ENCODE measurements at places on chromosomes 6 and 20.
A peak's percentile ranks its signal among the peaks of the same experiment; 100 is the strongest.

GRCh38 chr6:90347411-90347851 lies 50.8 kb upstream of the BACH2 start:
- no peak for DNase-seq

- peak; percentile 38 for DNase-seq
Measured at GRCh38 chr6:31441365-31442267, 38.2 kb downstream of the MICA start.

- DNase-seq: no peak
Measured at GRCh38 chr6:99736302-99736701, 129.7 kb downstream of the PRDM13 start.

DNA sequence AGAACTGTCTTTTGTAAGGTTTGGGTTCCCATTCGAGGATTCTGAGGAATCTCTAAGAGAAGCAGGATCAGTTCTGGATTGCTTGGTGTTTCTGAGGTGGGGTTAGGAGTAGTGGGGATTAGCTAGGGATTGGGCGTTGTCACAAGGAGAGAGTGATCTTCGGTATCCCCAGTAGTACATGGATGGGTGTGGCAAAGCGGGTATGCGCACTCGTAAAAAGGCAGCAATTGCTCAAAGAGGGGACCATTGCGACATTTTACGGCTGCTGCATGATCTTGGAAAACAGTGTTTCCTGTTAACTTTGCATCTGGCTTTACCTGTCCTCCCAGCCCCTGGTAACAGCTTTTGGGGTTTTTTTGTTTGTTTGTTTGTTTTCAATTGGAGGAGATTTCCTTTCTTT lies 9.7 kb upstream of the ZSCAN9 start:
- no peak for DNase-seq

DNA sequence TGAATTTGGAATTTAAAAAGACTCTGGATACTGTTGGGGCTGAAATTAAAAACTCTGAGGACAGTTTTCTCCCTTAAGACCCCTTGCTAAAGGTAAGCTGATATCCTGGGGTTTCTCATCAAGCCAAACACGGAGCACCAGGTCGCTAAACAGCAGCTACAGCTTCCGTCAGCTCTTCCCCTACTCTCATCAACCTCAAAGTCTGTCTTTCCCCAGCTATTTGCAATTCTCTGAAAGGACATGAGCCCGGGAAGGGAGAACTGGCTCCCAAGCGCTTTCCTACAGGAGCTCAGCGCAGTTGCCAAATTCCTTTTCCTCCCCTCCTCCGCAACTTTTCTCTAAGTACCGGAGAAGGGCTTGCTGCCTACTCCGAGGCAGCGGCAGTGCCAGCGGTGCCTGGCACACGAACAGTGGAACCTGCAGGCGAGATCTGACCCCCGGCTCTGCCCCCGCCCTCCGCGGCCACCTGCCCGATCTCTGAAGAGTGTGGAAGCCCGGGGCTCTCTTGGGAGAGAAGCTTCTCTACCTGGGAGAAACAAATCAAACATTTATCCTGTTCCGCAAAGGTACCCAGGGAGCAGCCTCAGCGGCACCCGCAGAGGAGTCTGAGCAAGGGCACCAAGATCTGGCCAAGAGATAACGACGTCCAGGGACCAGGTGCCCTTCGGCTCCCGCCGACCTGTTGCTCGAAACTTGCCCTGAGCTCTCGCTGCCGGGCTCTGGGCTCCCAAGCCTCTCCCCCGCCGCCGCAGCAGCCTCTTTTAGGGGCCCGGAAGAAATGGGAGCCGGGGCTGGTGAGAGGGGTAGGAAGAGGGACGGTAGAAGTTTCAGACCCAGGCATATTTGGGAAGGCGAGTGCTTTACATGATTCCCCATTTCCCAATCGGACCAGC lies 2.2 kb downstream of the CBLN4 start:
- DNase-seq: no peak

DNA sequence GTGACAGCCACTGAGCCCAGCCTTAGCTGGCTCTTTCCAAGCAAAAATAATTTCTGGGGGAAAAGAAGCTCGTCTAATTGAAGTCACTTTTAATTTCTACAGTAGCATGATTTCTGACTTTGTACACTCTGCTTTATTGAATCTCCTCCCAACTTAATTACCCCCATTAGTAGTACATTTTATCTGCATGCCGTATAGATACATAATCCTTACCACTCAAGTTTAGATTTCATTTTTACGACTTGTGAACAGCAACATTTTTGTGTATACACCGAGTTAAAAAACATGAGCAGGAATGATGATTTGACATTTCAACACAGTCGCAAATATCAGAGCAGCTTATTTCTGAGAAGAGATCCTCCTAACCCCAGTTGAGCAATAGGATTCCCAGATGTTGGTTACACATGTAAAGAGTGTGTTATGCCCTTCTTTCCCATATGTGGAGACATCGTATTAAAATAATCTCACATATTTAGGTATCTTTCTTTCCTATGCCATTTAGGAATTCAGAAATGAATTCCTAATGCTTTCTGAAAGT lies 127.3 kb upstream of the MTHFD1L start:
- DNase-seq: no peak

DNA sequence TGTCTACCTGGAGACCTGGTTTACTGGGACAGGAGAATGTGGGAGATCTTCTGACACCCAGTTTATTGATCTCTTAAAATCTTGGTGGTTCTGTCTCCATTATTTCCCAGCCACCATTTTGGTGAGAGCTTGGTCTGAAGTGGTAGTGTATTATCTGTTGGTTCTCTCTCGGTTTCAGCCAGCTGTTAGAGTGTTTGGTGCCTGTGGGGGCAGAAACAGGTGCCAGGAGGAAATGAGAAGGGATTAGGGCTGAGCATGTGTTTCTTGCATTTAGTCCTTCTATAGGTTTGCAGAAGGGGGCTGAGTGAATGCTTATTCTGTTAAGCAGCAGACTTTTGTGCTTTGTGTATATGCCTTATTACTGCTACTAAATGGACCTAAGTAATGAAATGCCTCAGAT lies 9.6 kb downstream of the JARID2 start:
- DNase-seq: peak; percentile 55

DNA sequence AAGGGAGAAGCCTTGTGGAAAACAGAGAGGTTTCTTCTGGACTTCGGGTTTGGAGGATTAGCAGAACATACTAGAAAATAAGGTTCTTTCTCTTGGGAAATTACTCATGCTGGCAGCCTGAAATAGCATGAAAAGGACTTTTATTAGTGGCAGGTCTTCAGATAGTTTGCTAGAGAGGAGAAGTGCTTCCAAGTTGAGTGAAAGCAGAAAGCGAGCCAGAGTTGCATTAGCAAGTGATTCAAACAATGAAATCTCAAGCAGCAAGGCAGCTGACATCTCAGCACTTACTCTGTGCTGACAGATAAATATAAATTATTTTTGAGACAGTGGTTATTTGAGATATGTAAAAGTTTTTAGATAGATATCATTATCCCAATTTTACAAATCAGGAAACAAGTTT lies 91.9 kb downstream of the PLCB4 start:
- DNase-seq: peak; percentile 26

DNA sequence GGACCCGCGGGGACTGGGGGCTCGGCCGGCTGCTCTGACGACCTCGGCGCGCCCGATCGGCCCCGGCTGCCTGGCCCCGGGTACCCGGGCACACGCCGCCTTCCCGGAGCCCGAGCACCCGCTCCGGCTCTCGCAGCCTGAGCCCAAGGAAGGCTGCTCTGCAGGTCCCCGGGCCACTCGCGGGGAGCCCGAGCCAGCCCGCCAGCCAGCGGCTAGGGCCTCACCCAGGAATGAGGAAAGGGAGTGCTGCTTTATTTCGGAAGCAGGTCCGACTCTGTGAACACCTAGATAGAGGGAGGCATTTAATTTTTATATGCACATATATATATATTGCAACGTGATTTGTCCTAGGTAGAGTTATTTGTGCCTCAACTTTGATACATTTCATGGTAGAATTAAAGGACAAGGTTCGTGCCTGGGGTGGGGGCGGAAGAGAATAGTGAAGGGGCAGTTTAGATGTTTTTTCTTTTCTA lies 15.5 kb downstream of the FOXA2 start:
- no peak for DNase-seq

DNA sequence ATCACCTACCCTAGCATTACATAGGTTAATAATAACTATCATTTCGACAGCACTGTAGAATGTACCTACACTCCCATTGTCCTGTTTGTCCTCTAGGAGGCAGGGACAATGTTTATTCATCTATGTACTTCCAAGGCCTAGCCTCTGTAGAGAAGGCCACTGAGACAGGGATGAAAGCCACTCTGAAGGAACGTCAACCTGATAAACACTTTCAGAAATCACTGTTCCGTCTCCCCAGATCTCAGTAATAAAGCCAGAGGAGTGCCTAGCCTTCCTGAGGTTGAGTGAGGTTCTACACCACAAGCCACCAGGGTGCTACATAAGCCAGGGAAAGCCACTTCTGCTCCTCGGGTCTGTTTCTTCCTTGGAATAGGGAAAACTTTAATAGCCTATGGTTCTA lies 44.8 kb downstream of the POPDC3 start:
- DNase-seq: peak; percentile 6

- DNase-seq: no peak
Measured at GRCh38 chr6:159234102-159234553, 64.9 kb downstream of the FNDC1 start.

- DNase-seq: no peak
Measured at GRCh38 chr20:32628960-32629530, 43.9 kb upstream of the NOL4L start.

DNA sequence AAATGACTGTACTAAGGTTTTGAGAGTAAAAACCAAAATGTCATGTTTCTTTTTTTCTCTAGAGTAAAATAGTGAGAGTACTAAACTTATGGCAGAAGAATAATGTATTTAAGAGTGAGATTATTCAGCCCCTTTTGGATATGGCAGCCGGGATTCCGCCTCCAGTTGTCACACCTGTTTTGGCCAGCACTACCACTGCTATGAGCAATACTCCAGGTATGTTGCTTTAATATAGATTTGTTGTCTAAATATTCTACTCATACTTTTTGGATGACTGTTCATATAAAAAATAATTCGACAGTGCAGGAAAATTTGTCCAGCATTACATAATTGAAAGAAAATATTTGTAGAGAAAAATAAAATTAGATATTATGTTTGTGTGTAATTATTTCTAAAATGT lies 59.5 kb downstream of the SCAF8 start:
- DNase-seq: no peak

DNA sequence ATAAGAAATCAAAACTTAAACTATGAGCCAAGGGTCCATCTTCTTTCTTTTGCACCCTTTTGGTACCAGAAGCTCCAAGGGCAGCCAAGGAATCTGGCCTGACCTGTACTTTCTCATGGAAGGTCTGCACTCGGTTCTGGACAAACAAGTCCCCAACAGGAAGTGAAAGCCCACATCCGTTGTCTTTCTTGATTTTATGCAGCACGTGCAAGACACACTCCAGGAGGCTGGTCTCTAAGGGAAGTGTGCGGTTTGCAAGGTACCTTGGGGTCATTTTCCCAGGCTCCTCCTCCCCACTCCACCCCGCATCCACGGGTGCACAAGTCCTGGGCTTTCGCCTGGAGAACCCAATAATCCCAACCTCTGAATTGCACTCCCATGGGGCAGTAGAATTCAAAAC lies 101.9 kb downstream of the NFATC2 start:
- no peak for DNase-seq

- DNase-seq: peak; percentile 16
Measured at GRCh38 chr6:72363844-72364740, 257.8 kb upstream of the KCNQ5 start.

DNA sequence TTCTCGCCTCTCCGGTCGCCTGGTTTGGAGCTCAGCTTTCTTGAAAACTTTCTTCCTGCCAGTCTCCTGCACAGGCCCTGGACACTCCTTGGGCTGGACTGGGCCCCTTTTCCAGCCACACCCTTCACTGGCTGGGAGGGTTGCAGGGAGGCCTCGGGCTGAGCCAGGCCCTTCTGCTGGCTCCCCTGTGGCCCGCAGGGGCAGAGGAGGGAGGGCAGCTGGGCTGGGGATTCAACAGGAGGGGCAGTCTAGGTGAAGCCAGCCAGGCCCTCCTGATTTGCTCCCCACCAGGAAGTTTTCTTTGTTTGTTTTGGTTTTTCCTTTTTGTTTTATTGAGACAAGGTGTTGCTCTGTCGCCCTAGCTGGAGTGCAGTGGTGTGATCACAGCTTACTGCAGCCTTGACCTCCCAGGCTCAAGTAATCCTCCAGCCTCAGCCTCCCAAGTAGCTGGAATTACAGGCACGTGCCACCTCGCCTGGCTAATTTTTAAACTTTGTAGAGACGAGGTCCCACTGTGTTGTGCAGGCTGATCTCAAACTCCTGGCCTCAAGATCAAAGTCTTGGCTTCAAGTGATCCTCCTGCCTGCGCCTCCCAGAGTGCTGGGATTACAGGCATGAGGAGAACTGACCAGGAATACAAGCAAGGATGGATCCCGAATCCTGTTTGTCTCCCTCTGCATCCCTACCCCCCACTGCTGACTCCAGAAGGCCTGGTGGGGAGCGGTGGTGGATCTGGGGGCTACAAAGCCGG lies 23.5 kb upstream of the CDH22 start:
- DNase-seq: no peak

DNA sequence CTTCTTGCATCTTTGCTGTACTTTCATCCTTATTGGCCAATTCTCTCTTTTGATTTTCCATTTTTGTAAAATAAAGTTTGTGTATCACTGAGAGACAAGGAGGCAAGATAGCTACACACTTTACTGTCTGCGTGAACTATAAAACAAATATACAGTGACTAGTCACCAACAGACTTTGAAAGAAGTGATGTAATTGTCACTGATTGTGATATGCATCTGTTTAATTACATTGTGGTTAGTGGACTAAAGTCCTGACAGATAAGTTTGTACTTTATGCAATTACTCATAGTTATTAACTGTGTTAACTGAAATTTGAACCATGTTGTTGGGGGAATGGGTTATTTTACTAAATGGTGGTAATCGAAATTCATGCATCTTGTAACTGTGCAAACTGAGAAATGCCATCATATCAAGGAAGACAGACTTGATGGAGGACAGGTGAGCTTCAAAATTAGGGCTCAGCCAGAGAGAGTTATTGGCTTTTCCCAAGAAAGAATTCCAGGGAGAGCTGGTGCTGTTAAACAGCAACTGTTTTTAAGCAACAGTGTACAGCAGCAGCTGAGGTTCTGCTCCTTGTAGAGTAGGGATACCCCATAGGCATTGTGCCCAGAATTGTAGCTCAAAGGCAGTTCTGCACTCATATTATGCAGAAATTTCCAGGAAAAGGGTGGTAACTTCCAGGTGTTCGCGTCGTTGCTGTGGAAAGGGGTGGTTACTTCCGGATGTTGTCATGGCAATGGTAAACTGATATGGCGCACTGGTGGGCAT lies 62.9 kb downstream of the EFHC1 start:
- no peak for DNase-seq

Data from muscle of back (tissue), 13 donors.